ENCODE measurements at places on chromosomes 1 and 21.

DNA sequence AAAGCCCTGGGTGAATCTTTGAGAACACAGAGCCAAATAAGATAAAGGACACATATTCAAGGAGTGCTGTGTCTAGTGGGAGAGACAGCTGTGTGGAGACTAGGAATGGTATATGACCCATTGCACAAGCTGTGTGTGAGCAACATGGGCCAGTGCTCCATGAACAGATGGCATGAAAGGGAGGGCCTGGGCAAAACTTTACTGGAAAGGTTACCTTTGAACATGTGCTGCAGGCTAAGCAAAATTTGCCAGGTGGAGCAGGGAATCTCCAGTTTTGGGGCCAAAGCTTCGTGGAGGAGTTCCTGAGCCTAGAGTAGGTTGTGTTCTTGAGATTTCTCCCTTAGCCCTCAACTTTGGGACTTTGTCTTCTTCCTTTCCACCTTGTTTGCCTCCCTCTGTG lies 446.1 kb upstream of the PROX1 start:
- DNase-seq = no peak

GRCh38 chr1:118905671-118906070 lies 82.5 kb downstream of the TBX15 start:
- no peak for DNase-seq

- no peak for DNase-seq
These were observed 14.4 kb downstream of the SLC5A9 start for GRCh38 chr1:48236716-48237470.

DNA sequence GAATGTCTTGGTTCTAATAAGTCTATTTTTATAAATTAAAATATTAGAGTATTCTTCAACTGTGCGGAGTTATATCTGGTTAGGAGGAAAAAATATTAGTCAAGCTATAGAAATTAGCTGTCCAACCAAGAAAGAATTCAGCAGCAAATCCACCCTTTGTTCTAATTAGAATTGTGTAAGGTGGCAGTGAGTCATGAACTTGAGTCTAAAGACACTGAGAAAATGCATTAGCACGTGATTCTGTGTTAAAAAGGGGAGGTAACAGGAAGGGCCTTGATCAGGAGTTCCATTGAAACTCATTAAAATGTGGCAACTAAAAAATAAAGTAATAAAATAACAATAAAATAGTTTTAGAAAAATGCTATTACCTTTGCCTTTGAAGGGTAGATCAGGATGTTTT lies 398.2 kb upstream of the RGS18 start:
- DNase-seq = no peak

- DNase-seq = no peak
These were observed 22.8 kb downstream of the NEK7 start for GRCh38 chr1:198179556-198179981.

DNA sequence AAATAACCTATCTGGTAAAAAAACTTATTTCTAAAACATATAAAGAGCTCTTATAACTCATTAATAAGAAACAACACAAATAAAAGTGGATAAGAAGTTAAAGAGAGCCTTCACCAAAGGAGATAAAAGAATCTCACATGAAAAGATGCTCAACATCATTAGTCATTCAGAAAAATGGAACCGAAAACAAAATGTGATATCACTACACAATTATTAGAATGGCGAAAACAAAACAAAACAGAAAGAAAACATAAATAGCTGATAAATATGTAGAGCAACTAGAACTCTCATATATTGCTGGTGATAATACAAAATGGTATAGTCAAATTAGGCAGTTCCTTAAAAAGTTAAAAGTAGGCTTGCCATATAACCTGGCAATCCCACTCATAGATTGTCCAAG lies 1109.3 kb downstream of the PLA2G4A start:
- no peak for DNase-seq

DNA sequence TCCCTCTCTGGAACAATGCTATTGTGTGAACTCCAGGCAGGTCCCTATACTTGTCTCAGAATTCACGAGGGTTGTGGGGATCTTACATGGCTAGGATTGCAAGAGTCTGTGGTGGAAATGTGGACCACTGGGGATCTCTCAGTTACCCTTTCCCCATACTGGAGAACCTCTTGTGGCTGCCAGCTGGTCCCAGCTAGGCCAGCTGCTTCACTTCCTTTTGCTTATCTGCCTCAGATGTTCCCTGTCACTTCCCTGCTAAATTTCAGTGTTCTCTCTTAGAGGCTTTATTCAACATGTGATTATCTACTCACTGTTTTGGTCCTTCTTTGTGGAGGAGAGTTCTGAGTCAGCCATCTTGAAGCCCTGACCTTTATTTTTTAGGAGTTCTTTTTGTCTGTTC lies 75.9 kb upstream of the SAMD13 start:
- no peak for DNase-seq

DNA sequence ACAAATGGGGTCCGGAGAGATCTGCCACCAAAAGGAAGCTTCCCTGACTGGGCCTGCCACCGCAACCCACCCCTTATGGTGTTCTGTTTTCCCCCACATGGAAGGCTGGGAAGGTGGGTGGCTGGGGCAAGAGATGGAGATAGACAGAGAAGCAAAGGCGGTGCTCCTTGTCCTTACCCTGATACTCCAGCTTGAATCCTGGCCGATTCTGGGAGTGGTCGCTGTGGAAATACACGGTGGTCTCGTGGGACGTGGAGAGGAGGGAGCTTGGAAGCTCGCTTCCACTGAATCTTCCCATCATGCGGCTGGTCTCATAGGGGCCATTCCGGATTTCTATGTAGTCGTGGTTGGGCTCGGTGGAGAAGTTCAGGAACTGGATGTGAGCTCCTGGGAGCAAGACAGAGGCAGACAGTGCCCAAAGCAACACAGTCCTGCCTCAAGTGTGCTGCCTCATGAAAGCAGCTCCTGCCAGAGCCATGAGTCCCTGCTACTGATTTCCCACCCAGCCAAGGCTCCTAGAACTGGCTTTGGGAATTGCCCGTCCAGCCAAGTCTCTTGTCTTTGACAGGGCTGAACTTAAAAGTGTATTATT lies 138.5 kb downstream of the ZSCAN20 start:
- DNase-seq = no peak

DNA sequence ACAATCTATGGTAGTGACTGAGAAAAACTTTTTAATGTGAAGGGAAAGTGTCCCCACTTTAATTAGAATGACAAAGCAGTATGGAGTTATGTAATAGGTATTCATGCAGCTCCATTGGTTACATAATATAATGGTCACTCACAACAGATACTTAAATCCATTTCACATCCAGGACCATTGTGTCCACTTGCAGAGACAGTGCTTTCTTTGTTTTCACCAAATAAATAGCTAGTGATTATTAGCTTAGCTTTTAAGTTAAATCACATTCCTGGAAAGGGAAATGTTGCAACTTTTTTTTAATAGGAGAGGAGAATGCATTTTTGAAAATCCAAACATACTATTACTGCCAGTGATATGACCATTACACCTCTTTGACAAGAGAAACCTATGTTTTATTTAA lies 22.9 kb downstream of the RGL1 start:
- DNase-seq = no peak

GRCh38 chr21:45874716-45875415 lies 106.7 kb upstream of the COL6A1 start:
- DNase-seq = no peak

GRCh38 chr1:161172776-161173376 lies 4.4 kb downstream of the B4GALT3 start:
- DNase-seq = no peak

DNA sequence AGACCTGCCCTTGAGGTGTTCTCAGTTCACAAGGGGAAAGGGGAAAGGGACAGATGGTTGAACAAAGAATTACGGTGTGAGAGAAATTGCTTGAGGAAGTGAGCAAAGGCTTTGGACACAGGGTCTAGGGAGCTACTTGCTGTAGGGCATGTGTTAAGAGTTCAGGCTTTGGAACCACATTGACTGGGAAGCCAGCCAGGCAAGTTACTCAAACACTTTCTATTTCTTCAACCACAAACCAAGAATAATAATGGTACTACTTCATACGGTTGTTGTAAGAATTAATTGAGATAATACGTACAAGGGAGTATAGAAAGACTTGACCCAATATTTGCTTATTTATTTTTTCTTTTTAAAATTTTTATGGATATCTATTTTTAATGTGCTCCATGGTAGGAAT lies 26.6 kb downstream of the AK4 start:
- DNase-seq = no peak

GRCh38 chr1:83077411-83077810 lies 921.5 kb downstream of the TTLL7 start:
- DNase-seq = no peak

DNA sequence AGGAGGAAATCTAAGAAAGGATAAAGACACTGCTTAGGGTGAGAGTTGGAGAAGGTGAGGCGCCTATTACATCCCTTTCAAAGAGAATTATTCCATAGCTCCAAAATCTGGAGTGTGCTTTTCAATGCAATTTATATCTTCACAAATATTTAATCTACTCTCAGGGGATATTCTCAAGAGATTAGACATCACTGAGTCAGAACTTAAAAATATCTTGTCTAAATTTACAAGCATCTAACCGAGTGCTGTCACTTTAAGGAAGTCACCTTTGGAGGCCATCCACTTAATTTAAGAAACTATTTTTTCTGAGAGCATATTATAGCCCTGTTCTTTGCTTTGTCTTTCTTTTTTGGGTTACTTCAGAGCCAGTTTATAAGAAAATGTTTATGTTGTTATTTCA lies 134.6 kb downstream of the TNFSF18 start:
- no peak for DNase-seq

DNA sequence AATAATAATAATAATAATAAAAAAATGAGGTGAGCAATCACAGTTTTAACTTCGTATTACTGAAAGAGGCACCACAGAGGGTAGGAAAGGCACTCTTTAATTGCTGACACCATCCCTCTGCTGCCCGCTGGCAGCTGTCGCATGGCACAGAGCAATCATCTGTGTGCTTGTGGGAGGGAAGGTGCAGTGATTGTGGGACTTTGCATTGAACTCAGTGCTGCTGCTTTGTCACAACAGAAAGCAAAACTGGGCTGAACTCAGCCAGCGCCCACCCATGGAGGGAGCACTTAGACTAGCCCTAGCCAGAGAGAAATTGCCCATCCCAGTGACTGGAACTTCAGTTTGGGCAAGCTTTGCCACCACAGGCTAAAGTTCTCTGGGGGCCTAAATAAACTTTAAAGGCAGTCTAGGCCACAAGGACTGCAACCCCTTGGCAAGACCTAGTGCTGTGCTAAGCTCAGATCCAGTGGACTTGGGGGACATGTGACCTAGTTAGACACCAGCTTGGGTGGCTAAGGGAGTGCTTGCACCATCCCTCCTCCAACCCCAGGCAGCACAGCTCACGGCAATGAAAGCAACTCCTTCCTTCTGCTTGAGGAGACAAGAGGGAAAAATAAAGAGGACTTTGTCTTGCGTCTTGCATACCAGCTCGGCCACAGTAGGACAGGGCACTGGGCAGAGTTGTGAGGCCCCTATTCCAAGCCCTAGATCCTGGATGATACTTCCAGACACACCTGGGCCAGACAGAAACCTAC lies 59.3 kb downstream of the WDR4 start:
- no peak for DNase-seq

GRCh38 chr1:111792249-111792648 lies 36.5 kb downstream of the DDX20 start:
- no peak for DNase-seq

GRCh38 chr1:232620356-232620969 lies 9.5 kb downstream of the SIPA1L2 start:
- DNase-seq = no peak

- DNase-seq = no peak
These were observed 930 bp upstream of the ADAMTSL4 start for GRCh38 chr1:150548324-150548631.

GRCh38 chr21:25963181-25963580 lies 207.4 kb downstream of the APP start:
- DNase-seq = no peak

GRCh38 chr1:26991310-26992116 lies 2.0 kb upstream of the TRNP1 start:
- no peak for DNase-seq

- no peak for DNase-seq
These were observed 61.0 kb upstream of the NBPF3 start for GRCh38 chr1:21378705-21379494.

DNA sequence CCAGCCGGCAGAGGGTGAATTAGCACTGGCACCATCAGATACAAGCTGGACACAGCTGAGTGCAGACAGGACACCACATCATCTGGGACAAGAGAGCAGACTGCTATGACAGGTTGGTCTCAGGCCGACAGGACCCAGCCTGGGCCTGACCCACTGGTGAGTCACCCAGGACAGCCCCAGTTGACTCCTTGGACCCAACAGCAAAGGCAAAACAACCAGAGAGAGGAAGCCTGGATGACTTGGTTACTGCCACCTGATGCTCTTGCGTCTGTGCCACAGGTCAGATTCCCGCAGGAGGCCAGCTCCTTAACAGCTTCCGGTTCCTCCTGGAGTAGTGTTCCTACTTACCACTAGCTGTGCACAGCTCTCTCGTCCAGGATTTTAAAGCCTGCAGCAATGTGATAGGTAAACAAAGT lies 18.5 kb downstream of the CCN1 start:
- DNase-seq = no peak
